NCI-H1417 treated with DMSO at 0.1 percent for 48 hours (cell line): ENCODE measurements at places on chromosomes 5 and 9.

DNA sequence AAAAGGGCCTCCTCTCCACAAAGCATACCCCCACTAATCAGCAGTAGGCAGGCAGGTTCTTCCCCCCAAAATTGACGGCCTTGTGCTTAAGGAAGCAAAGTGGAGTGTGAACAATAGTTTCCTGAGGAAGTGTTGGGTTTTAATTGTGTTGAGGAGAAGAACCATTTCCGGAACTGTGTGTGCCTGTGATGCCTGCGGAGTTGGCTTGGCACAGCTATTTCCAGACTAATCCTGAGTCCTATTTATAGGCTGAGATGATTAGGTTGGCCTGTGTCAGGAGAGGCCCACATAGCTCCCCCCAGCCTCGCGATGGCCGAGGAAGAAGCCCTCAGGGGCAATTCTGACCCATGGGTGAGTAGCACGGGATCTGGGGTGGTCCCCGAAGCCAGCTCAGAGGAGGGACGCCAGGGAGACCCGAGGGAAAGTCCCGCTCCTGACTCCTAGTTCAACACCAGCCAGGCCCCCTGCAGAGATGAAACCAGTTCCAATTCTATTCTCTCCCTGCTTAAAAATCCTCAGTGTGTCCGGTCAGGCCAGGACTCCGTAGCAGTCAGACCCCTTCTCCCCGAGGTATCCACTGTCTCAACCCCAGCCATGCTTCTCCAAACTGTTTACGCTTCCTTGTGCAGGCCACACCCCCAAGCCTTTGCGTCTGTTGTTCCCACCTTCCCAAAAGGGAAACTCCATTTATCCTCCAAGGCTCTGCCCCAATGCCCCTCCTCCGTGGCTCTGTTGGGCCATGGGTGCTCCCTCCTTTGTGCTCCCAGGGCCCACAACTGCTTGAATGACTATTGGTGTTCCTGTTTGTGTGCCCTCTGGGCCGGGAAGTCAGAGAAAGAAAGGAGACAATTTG lies 18.1 kb downstream of the GSN start:
- DNase-seq = no peak

- DNase-seq = no peak
Measured at GRCh38 chr9:134436911-134437310, 110.7 kb downstream of the RXRA start.

GRCh38 chr9:38107811-38108304 lies 38.8 kb upstream of the SHB start:
- no peak for DNase-seq

- no peak for DNase-seq
Measured at GRCh38 chr5:39892708-39893107, 467.9 kb upstream of the DAB2 start.

DNA sequence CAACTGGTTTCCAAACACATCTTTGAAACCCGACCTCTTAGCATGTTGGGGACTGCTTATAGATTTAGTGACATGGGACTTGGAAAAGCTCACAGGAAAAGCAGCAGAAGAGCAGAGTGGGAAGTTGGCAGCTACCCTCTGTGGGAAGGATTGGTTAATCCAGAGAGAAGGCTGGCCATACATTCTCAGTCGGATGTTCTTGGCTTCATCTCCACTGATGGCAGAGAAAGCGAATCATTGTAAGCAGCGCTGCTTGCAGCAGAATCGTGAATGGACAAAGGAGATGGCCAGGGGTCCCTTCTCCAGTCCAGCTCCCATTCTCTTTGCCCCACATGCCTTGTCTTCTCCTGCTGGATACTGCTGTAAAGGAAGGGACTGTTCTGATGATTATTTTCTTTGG lies 62.7 kb downstream of the MEGF10 start:
- DNase-seq = no peak

DNA sequence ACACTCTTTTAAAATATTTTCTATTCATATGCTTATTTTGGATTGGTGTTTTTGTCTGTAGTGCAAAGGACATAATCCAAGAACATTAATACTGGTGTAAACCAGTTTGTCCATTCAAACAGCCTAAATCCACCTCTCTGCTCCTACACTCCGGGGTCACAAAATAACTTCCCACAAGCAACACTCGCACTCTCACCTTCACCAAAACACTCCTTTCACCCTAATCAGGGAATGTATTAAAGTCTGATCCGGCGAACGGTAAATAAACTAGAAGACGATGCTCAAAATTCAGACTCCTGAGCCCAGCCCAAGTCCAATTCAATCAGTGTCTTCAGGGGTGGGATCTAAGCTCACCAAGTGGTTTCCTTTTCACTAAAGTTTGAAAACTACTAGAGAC lies 649 bp downstream of the AP3B1 start:
- DNase-seq = no peak

DNA sequence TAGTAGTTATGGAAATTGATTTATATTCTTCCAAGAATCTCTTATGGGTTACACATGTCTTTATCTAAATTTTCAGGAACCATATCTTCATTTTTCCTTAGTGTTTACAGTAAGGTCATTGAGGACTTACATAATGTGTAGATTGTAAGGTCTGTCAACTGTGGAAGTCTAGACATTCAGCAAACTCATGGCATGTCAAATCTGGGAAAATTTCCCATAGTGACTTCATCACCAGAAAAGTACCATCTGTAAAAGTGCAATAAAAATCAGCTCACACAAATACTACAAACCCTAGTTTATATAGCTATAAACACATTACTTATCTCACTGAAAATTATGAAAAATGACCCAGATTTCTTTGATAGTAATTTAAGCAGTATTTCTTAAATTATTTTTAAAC lies 419.4 kb downstream of the MTRR start:
- DNase-seq = no peak

- no peak for DNase-seq
Measured at GRCh38 chr5:1383344-1383743, 38.4 kb upstream of the CLPTM1L start.

DNA sequence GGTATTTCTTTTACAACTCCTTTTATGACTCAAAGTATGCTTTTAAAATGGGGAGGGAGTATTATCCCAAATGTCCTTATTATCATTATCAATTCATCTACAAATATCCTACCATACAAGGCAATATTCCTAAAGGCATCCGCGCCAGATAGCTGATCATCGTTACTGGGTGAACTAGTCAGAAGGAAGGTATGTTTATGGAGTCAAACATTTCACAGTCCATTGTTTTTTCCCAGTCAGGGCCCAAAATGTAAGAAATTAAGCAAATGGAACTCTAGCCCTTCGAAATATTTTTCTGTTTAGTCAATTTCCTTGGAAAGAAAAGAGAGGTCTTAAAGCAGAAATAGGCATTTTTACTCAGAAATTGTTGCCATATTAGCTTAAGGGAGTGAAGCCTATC lies 188.5 kb upstream of the CCNG1 start:
- DNase-seq = no peak

DNA sequence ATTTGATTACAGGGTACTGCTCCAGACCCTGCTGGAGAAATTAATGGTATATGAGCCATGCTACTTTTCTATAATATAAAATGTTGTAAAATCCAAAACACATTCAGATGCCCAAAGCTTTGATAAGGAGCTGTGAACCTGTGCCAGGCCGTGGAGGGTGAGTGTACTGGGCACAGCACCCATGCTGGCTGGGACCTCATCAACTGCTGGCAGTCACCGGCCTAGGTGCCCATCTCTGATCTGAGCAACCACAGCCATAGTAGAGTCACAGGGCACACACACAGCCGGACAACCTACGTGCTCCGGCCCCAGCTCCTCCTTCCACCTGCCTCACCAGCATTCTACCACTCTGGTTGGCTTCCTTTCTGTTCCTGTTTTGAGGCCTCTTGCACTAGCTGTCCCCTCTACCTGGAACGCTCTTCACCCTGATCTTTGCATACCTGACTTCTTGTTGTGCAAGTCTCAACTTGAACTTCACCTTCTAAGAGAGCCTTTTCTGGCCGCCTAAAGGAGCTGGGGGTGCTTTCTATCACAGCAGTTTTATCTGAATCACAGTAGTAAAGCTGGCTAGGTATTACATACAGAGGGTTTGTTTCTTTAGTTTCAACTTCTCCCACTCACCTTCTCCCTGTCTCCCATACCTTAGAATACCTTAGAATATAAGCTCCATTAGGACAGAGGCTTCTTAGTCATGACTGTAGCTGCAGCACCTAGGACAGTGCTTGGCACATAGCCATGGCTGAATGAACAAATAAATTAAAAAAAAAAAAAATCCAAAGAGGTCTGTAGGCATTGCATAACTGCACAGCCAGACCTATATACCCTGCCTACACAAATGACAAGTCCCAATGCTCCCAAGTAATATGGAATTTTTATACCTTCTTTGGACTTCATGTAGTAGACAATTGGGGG lies 51.7 kb downstream of the MED27 start:
- DNase-seq = no peak

DNA sequence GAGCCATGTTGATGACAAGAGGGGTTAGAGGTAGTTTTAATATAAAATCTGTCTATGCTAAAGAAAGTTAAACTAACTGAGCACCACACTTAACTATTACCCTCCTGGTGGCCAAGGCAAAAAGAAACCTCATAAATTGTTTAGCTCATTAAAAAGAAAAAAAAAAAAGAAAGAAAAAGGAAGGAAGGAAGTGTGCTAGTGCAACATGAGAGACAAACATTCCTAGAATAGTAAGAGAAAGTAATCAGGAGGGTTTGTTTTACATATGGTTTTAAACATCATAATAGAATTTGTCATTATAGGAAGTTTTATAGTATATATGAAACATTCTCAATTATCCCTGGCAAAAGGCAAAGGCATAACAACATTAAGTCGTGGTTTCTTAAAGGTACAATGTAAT lies 152.3 kb downstream of the SNX18 start:
- DNase-seq = no peak

DNA sequence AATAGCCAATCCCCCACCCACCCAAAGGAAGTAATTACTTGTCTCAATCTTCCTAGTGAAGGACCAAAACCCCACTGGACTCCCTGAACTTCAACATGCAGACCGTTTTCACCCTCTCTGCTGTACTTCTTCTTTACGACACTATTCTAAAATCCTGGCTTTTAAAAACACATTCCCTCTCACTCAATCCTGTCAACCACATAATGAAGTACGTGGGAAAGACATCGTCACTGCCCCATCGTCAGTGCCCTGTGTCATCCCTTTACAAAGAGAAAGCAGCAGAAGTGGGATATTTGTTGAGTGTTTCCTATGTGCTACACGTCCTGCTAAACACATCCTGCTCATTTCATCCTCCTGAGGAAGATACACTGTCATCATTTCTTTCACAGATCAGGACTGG lies 54.2 kb downstream of the MAPKAP1 start:
- no peak for DNase-seq

DNA sequence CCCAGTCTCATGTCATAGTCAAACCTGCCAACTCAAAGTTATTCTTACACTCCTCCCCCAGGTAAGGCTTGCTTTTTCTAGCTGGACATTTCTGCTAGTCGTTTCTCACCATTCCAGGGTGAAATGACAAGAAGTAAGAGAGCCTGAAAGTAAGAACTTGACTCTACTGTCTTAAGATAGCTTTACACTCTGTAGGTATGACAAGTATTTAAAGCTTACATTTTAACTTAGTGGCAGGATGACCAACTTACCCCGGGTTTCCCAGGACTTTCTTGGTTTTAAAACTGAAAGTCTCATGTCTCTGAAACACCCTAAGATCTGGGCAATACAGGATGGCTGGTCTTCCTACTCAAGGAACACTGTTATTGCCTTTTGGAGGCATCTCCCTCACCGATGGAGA lies 67.5 kb upstream of the PIK3R1 start:
- no peak for DNase-seq

DNA sequence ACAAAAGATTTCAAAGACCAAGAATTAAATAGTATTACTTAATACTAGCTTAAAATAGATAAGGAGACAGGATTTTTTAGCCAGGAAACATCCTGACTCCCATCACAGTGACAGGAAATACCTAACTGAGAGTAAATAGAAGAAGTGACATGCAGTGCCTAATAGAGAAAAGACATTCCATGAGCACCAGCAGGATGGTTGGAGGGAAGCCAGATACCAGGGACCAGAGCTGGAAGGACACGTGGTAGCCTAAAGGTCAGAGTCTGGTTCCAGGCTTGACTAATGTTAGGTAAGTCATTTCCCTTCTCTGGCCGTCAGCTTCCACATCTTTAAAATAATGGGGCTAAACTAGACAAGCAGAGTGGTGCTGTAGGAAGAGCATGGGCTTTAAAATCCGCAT lies 41.6 kb downstream of the CDK5RAP2 start:
- no peak for DNase-seq

DNA sequence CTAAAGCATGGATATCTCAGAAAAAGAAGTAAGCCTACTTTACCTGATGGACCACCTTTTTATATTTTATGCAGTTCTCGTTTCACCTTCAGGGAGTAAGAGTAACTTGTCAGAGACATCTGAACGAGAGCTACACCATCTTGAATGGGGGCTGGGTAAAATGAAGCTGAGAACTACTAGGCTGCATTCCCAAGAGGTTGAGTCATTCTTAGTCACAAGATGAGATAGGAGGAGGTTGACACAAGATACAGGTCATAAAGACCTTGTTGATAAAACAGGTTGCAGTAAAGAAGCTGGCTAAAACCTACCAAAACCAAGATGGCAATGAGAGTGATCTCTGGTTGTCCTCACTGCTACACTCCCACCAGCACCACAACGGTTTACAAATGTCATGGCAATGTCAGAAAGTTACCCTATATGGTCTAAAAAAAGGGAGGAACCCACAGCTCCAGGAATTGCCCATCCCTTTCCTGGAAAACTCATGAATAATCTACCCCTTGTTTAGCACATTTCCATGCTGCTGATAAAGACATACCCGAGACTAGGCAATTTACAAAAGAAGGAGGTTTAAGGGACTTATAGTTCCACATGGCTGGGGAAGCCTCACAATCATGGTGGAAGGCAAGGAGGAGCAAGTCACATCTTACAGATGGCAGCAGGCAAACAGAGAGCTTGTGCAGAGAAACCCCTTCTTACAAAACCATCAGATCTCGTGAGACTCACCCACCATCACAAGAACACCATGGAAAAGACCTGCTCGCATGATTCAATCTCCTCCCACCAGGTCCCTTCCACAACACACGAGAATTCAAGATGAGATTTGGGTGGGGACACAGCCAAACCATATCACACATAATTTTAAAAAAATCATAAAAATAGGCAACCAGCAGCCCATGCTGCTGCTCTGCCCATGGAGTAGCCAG lies 62.5 kb downstream of the GIN1 start:
- no peak for DNase-seq

- no peak for DNase-seq
Measured at GRCh38 chr5:139076111-139076510, 122.1 kb downstream of the SIL1 start.
